NCI-H526 treated with DMSO at 0.1 percent for 48 hours (cell line): ENCODE measurements at places on chromosomes 4 and X.
A peak's percentile ranks its signal among the peaks of the same experiment; 100 is the strongest.

DNA sequence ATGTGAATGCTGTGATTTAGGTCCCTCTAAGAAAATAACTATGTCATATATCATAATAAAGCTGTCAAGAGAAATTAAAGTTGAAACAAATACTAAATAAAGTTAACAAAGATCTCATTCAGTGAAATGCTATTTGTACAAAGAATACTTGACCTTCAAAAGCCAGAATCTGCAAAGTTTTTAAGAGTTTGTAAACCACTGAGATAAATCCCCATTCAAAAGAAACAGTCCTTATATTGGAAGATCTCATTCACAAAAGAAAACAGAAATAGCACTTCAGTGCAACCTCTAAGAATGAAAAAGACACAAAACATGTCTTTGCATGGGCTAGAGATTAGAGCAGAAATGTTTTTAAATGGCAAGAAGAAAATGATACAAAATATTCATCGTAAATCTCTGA is 149.1 kb upstream of the USP38 start:
- no peak for DNase-seq

- no peak for DNase-seq
Observed at GRCh38 chr4:62872856-62873255, 1536.4 kb downstream of the TECRL start.

DNA sequence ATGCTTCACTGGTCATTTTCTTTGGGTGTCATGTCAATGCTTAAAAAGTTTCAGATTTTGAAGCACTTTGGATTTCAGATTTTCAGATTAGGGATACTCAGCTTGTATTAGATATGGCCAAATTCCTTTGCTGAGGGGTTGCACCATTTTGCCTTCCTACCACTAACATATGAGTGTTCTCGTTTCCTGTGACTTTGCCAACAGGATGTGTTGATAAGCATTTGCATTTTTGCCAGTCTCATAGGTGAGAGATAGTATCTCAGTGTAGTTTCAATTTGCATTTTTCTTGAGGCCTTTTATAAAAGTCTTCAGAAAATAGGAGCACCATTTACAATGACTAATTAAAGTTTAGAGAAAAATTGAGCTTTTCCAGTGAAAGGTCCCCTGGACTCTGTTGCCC is 71.6 kb upstream of the CLCN4 start:
- DNase-seq: peak; percentile 13

DNA sequence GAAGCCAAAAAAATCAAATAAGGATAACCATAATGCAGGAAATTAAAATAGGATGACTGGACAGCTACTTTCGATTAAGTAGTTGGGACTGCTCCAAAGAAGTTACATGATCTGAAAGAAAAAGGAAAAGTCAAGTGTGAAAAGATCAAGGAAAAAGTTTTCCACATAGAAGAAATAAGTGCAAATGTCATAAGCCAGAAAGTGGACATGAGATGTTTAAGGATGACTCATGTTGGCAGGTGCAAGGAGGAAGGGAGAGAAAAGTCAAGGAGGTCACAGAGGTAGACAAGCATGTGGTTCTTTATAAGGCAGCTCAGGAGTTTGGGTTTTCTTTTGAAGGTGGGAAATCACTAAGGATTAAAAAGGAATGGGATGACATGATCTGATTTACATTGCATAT is 89.8 kb upstream of the GPRIN3 start:
- DNase-seq: no peak

- peak; percentile 9 for DNase-seq
Observed at GRCh38 chrX:8960957-8961468, 72.9 kb downstream of the FAM9B start.

DNA sequence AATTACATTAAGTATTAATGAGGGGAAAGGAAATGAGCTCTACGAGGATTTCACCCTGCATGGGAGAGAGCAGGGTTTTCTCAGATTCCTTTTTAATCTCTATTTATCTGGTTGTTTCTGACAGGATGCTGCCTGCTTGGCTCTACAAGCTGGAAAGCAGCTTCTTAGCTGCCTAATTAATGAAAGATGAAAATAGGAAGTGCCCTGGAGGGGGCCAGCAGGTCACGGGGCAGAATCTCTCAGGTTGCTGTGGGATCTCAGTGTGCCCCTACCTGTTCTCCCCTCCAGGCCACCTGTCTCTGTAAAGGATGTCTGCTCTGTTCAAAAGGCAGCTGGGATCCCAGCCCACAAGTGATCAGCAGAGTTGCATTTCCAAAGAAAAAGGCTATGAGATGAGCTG is 113.7 kb downstream of the PARM1 start:
- no peak for DNase-seq

- no peak for DNase-seq
Observed at GRCh38 chr4:162661913-162662312, 498.1 kb upstream of the FSTL5 start.

DNA sequence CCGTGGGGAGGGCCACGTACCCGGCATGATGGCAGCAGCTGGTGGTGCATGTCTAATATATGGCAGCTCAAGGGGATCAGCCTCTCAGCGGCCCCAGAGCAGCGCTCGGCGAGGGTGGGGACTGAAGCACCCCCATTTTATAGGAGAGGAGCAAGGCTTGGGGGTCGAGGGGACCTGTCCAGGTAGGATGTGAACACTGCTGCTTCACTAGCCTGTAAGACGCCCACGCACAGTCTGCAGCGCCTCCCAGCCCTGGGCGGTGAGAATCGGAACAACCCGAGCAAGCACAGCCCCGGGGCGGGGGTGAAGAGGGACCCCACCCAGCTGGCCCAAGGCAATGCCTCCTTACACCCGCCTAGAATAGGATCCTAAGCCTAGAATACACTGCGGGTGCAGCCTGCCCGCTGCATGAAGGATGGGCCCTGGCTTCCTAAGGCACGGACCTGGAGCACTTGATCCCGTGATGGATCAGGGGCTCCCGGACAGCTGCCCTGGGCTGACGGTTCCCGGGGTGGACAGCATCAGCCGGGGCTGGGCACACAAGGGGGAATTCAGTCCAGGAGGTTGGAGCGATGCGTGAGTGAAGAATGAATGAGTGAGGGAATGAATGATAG is 17.6 kb downstream of the ADRA2C start:
- no peak for DNase-seq

- no peak for DNase-seq
Observed at GRCh38 chr4:123449780-123450179, 53.2 kb downstream of the SPRY1 start.

DNA sequence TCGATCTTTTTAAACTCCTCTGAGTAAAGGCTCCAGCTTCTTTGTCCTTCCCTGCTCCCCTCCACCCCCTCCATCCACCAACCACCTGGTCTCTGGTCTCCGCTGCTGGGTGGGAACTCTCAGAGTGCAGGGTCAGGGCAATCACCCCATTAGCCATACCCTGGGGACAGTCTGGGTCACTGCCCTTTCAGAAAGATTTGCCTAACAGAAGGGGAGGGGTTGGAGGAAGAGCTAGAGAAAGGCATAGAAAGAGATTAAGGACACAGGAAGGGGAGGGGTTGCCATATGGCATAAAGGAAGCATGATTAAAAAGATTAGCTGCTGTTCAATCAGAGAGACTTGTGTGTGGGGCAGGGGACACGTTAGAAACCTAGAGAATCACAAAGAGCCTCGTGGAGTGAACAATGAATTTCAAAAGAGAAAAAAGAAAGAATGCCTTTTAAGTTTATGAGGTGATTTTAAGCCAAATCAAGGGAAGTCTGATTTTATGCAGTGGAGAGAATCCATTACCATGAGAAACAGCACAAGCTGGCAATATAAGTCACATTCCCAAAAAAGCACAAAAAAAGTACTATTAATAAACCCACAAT is 115.5 kb upstream of the ACSL4 start:
- DNase-seq: no peak
